H1 (cell line): ENCODE measurements at places on chromosomes 5 and 9. TPM values are rescaled to one million over a fixed set of nuclear protein-coding genes. Genes with fewer than 3 reads are reported as not detected.

- peak; percentile 60 for DNase-seq
Measured at GRCh38 chr5:79702606-79703380, 13.2 kb downstream of the CMYA5 start.

GRCh38 chr5:53167836-53168235 lies 58.3 kb upstream of the MOCS2 start:
- no peak for DNase-seq

DNA sequence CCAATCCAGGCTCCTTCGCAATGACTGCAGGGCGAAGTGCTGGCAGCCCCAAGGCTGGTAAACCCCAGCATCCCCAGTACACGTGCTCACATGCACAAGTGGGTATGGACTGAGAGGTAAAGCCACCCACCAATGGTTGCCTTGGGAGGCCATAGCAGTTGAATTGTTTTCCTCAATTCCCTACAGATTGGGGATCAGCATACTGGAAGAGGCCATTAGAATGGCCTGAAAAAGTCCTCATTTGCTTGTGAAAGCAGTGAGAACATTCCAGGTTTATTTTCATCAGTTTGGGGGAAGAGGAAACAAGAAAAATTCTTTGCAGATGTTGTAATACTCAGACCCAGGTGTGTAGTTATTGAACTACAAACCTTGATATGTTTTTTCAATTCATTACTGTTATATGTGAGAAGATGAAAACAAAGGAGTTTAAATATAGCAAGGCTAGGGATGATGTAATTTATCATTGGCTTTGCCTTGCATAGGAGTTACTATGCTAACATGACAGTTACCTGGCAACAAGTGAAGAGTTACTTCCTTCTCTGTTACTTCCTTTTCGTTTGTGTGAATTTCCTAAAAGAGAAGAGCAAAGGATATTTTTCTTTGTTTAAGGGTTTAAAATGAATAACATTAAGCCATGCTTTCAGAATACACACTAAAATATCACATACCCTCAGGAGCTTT lies 36.4 kb downstream of the MTMR12 start:
- peak; percentile 43 for DNase-seq

DNA sequence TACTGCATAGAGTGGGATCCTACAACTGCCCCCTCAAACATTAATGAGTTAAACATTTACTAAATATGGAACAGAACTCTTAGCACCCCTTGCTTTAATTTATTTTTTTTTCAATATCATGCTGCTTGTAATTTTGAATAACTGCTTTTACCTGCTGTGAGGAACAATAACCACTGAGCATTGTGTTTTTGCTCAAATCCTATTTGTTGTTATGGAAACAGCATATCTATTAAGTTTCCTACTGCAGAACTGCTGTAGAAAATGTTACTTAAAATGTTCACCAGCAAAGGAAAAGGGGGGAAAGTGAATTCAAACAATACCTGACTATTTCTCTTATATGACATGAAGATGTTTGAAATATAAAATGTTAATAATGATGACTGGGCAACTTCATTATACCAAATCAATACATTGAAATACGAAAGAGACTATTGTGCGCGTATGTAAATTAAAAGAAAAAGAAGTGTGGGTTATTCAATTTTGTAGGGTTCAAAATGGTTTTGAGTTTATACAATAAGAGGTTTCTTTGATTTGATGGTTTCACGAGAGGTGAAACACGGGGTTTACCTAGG lies 1043.8 kb upstream of the NUDT12 start:
- DNase-seq: no peak

DNA sequence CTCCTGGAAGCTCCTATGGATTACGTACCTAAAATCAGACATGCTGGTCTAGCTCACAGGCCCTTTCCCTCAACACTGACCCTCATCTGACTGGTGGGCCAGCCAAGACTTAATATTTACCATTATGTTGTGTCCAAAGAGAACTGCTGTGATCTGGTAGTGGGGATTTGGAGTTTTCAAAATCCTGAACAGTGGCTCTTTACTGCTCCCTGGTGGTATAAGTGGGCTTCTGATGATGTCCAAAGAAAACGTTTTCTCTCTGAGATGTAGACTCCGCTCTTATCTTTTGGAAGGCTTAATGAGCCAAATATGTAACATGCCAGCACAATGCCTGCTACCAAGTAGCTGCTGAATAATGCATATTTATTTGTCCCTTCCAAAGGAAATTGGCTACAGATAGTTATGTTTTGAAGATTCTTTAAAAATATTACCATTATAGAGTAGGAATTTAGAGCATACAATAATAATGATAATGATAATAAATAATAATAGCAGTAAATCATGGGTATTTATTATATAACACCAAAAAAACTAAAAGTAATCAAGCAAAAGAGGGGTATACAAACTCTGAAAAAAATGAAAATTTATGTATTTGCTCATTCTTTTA lies 406.6 kb upstream of the TNC start:
- DNase-seq: no peak

Gene PRR16
- 0.73 and 1.0 TPM in 2 replicates for total RNA-seq

DNA sequence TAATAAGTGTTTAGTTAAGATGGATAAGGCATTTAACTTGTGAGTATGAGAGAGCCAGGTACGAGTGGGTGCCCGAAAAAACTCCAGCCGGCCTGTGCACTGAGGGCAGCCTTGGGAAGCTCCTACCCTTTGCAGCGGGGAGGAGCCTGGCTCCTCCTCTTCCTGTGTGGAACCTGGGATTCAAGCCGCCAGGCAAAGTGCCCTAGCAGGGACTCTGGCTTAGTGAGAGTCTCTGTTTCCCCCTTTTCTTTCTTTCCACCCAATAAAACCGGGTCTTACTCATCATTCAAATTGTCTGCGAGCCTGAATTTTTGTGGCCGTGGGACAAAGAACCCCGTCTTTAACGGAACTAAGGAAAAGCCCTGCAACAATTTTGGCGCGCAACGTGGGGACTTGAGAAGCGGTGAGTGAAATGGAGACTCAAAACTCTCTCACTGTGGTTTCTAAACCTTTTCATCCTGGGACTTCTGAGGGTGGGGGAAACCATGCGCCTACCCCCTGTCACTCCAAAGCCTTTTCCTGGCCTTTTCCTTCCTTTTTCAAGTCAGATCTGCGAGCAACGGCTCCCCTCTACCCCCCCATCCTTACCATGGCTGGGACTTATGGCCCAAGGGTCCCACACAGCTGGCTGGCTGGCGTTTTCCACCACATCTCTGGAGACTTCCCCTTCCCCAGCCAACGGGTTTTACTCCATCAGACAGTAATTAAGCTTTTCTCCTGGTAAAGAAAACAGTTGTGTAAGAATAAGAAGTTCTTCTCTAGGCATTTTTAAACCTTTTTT lies 535.7 kb upstream of the ACO1 start:
- DNase-seq: no peak

Gene HBEGF
- 2.5 and 2.8 TPM in 2 replicates for total RNA-seq

Gene DRD1
- total RNA-seq: 0.08 and 0.19 TPM in 2 replicates

DNA sequence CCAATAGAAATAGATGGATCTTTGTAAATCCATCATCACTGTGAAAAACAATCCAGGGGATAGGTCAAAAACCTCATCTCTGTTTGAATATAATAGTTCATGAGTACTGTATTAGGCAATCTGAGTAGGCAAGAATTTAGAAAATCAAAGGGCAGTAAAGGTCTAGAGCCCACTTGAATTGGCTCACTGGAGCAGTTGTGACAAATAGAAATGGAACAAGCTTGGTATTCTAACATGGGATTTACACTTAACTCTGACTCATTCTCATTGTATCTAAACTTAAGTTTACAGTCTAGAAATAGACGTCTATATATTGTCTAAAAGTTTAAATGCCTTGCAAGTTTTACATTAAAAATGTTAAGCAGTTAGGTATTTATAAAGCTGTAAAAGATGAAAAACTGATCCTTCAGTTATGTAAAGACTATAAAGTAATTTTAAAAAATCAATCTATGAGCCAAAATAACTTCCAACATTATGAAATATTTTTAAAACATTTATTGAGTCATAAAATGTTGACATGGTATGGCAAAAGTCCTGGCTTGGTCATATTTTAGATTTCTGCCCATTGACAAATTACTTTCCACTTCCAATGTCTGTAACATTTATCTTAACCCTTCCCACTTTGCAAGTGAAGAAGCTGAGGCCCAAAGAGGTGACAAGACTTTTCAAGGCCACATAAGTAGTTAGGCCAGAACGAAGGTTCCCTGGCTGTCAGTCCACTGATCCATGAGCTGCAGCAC lies 203.7 kb upstream of the NREP start:
- DNase-seq: no peak

- DNase-seq: no peak
Measured at GRCh38 chr9:107174441-107174840, 108.6 kb upstream of the RAD23B start.

Gene SLC34A1
- total RNA-seq: not detected in 2 replicates

Gene ABLIM3
- 0.56 and 0.69 TPM in 2 replicates for total RNA-seq

Gene IL17B
- total RNA-seq: not detected in 2 replicates
